ENCODE measurements at places on chromosomes 12 and 14.

DNA sequence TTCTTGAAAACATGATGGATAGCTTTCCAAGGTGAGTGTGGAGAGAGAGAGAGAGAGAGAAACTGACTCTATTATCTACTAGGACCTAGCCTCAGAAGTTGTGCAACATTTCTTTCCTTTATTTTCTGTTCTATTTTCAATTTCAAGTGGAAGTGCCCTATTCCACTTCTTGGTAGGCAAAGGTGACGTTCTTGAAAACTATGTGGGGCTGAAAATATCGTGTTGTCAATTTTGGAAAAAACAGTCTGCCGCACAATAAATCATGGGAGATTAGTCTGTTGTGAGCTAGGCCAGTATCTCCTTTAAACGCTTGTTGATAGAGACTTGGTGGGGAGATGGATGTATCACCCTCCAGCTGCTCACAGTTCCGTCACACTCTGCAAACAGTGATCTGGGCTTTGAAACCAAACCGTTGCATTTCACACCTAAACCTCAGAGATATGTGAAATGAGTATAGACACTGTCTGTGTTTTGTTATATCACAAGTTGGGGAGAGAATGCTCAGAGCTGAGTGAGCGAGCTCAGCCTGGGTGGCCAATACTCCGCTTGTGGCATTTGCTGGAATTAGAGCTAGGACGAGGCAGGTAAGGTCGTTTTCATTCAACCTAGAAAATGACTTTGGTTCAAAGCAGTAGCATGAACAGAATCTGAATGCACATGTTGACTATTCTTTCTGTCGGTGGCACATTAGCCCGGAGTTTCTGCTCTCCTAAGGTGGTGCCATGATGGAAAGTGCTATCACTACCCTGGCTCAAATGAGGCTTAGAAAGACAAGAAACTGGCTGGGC is 75.1 kb upstream of the ST8SIA1 start:
- H3K27ac ChIP-seq = peak overlapping the region; percentile 91
- peak overlapping the region; percentile 58 for H3K4me3 ChIP-seq
- H3K27me3 ChIP-seq = no peaks in the 10 kb centered on the region

- no peaks in the 10 kb centered on the region for H3K36me3 ChIP-seq
- no peak overlapping the region for H3K4me3 ChIP-seq
- no peaks in the 10 kb centered on the region for H3K4me1 ChIP-seq
- DNase-seq = no peak
- no peak overlapping the region for H3K27ac ChIP-seq
- no peaks in the 10 kb centered on the region for H3K27me3 ChIP-seq
Measured at GRCh38 chr14:104927901-104928300, 3.2 kb downstream of the PLD4 start.

DNA sequence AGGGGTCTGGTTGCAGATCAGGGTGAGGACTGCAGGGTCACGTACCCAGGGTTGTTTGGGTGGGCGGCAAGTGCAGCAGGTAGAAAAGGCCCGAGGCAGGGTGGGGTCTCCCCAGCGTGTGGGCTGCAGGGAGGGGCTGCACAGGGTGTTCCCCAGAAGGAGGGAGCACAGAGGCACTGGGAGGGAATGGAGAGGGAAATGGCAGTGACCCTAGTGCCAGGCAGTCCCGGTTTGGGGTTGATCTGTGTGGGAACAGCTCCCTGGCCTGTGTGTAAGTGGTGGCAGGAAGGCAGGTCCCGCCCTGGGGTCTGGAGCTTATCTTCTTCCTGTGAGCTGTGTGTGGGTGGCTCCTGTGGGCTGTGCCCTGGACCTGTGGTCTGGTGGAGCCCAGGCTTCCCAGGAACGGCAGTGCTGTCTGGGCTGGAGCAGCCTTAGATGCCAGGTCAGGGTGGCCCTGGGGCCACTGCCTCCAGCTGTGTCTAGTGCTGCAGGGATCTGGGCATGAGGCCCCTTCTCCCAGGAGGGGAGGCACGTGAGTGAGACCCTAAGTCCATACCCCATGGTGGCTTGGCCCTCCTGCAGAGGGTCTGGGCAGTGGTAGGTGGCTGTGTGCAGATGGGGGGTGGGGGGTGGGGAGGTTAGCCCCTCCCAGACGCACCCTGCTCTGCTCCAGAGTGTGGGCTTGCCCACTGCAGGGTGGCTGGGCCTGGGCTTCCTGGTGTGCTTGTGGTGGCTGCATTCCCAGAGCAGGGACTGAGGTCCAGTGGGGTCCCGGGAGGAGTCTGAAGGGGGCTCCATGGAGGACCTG is 363.5 kb downstream of the TMEM121 start:
- H3K36me3 ChIP-seq = no peaks in the 10 kb centered on the region
- peaks cover 9% of the 10 kb centered on the region for H3K4me1 ChIP-seq
- peaks cover 15% of the 10 kb centered on the region for H3K27me3 ChIP-seq
- DNase-seq = no peak
- H3K27ac ChIP-seq = no peak overlapping the region
- H3K4me3 ChIP-seq = no peak overlapping the region

GRCh38 chr14:34436118-34436905 is 25.7 kb downstream of the SPTSSA start:
- H3K36me3 ChIP-seq = peaks cover 4% of the 10 kb centered on the region
- DNase-seq = no peak
- no peak overlapping the region for H3K4me3 ChIP-seq
- H3K27me3 ChIP-seq = no peaks in the 10 kb centered on the region
- no peak overlapping the region for H3K27ac ChIP-seq

DNA sequence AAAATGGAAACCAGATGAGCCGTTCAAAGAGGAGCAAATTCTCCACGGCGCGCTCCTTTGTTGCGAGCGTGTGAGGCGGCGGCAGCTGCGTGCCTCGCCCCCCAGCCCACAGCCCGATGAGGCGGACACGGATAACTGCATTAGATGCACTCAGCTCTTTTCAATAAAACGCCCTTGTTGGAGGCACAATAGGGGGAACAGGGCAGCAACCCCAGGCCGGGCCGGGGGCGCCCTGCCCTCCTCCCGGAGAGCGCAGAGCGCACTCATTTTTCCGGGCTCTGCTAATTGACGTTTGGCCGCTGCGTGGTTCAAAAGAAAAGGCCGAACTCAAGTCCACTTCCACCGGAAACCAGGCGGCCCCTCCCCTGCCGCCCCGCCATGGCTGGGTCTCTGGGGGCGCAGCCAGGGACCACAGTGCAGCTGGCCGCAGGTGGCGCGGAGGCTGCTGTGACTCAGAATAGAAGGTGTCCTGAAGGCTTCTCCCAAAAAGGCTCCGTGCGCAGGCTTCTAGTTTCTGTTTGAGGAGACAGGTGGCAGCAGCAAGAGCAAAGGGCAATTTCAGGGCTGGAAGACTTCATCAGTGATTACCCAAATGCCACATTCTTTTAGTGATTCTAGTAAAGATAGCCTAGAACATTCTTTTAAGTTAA is 29.0 kb upstream of the SMOC1 start:
- no peak for DNase-seq
- no peak overlapping the region for H3K4me3 ChIP-seq
- no peaks in the 10 kb centered on the region for H3K4me1 ChIP-seq
- H3K36me3 ChIP-seq = no peaks in the 10 kb centered on the region

- no peaks in the 10 kb centered on the region for H3K36me3 ChIP-seq
- peaks cover 11% of the 10 kb centered on the region for H3K27me3 ChIP-seq
- no peak overlapping the region for H3K27ac ChIP-seq
- no peak overlapping the region for H3K4me3 ChIP-seq
- no peaks in the 10 kb centered on the region for H3K4me1 ChIP-seq
Measured at GRCh38 chr12:76290963-76291859, 57.0 kb downstream of the BBS10 start.

GRCh38 chr14:92039063-92039718 is 668 bp downstream of the TRIP11 start:
- peaks cover 30% of the 10 kb centered on the region for H3K36me3 ChIP-seq
- no peaks in the 10 kb centered on the region for H3K27me3 ChIP-seq
- peak; percentile 19 for DNase-seq
- H3K27ac ChIP-seq = peak overlapping the region; percentile 95

GRCh38 chr14:92693998-92694795 is 54.2 kb downstream of the LGMN start:
- no peak overlapping the region for H3K27ac ChIP-seq
- H3K4me1 ChIP-seq = peaks cover 8% of the 10 kb centered on the region
- DNase-seq = no peak
- H3K4me3 ChIP-seq = no peak overlapping the region

GRCh38 chr14:22465201-22465840 is 123.7 kb downstream of the DAD1 start:
- H3K36me3 ChIP-seq = no peaks in the 10 kb centered on the region
- no peak for DNase-seq
- H3K4me3 ChIP-seq = no peak overlapping the region
- H3K4me1 ChIP-seq = no peaks in the 10 kb centered on the region
- no peaks in the 10 kb centered on the region for H3K27me3 ChIP-seq

DNA sequence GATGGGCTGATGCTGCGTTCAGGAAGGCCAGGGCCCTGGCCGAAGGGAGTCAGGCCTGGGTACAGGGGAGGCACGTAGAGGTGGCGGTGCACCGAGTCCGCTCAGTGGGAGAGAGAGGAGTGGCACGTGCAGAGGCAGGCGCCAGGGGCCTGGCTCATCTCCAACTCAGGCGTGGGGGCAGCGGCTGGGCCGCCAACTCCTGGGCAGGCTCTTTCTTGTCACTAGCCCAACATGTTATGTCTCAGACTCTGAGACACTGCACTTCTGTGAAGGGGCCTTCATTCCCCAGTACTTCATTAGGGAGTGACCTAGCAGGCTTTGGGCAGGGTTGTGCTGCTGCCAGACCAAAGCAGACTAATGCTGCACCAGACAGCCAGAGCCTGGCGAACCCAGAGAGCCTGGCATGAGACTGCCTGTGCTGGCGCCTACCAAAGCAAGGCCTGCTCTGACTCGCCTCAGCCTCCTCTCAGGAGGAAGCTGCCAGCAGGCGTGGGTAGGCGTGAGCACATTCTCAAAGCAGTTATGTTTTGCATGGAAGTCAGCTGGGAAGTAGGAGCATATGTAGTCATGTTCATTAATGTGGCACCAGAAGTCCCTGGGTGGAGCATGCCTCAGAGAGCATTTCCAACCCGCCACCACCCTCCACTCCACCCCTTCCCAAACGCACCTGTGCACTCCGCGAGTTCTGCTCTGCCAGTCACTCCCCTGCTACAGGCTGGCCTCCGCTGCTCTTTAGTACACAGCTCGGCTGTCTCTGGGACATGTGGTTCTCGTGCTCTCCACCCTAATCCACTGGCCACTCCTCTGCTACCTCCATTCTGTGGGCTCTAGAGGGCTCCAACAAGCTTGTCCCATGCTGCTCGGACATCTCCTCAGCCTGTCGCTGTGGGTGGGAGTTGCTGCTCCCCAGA is 9.7 kb downstream of the CKB start:
- peaks cover 1% of the 10 kb centered on the region for H3K4me1 ChIP-seq
- no peak overlapping the region for H3K4me3 ChIP-seq
- no peak for DNase-seq
- H3K36me3 ChIP-seq = peaks cover 10% of the 10 kb centered on the region

GRCh38 chr12:42284876-42285275 is 41.0 kb downstream of the ZCRB1 start:
- no peak overlapping the region for H3K4me3 ChIP-seq
- no peaks in the 10 kb centered on the region for H3K36me3 ChIP-seq
- H3K4me1 ChIP-seq = peaks cover 3% of the 10 kb centered on the region
- H3K27me3 ChIP-seq = peaks cover 6% of the 10 kb centered on the region
- H3K27ac ChIP-seq = no peak overlapping the region
- no peak for DNase-seq
